Mammary epithelial cell (primary cell): ENCODE measurements at places on chromosomes 2 and 18. TPM values are rescaled to one million over a fixed set of nuclear protein-coding genes. Genes with fewer than 3 reads are reported as not detected.

IL1RN gene
- 38.0 TPM for polyA plus RNA-seq

FOXD4L1 gene
- 0.10 TPM for polyA plus RNA-seq

EHD3 gene
- 12.3 TPM for polyA plus RNA-seq

DHRS9 gene
- 0.36 TPM for polyA plus RNA-seq

SPOPL gene
- polyA plus RNA-seq: 8.6 TPM

PCARE gene
- 0.05 TPM for polyA plus RNA-seq

POTEC gene
- not detected for polyA plus RNA-seq

FARSB gene
- 41.3 TPM for polyA plus RNA-seq

REG3G gene
- not detected for polyA plus RNA-seq

SKOR2 gene
- polyA plus RNA-seq: not detected
